ENCODE measurements at places on chromosomes 4 and X. TPM values are rescaled to one million over a fixed set of nuclear protein-coding genes. Genes with fewer than 3 reads are reported as not detected.

- DNase-seq = no peak
Observed at GRCh38 chr4:15746110-15746509, 32.0 kb upstream of the CD38 start.

GRCh38 chr4:151548708-151549107 is 139.7 kb downstream of the FHIP1A start:
- no peak for DNase-seq

NUDT11 gene
- total RNA-seq = 7.3 TPM

DNA sequence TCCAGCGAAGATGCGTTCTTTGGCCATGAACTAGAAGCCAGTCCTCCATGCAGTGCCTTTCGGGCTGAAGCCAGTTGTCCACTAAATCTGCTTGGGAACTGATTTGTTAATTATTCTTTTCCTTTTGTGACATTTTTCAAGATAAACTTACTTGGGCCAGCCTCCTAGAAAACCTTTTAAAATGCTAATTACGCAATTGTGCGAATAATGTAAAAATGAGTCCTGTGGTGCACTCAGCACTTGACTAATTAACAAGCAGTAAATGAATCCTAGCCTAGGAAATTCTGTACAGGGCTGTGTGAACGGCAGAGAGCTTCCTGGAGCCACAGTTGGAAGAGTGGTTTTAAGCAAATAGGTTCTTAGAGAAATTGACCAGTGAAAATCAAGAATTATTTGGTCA is 149.9 kb upstream of the SCML1 start:
- DNase-seq = no peak

DNA sequence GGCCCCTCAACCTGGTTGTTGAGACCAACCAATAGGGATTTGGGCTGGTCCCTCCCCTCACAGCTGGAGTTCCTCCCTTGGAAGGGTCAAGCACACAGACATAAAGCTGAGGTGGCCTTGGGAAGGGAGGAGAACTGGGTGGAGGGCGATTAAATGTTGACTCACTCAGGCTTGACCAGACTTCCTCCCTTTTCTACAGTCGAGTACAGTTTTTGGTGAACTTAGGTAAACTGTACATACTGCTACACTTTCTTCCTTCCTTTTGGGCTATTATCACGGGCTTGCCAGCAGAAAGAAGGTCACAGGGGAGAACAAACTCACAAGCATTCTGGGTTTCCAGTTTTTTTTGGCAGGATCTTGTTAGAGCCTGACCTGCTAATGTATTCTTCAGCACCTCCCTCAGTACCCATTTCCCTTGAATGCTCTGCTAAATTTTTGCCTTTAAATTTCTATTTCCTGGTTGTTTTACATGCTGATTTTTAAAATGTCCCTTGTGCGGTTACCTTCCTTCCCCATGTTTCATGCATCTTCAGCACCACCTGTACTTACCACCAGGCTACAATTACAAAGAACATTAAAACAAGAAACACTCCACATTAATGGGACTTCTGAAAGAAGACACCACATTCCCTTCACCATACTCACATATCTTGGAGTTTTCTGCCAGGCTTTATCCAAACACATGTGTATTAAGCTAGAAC is 135.2 kb upstream of the RASGEF1B start:
- DNase-seq = no peak

LRIT3 gene
- total RNA-seq = 0.10 TPM

All from skin of body (tissue), 3 donors.